ENCODE measurements at places on chromosomes 2 and 18.
A peak's percentile ranks its signal among the peaks of the same experiment; 100 is the strongest.

DNA sequence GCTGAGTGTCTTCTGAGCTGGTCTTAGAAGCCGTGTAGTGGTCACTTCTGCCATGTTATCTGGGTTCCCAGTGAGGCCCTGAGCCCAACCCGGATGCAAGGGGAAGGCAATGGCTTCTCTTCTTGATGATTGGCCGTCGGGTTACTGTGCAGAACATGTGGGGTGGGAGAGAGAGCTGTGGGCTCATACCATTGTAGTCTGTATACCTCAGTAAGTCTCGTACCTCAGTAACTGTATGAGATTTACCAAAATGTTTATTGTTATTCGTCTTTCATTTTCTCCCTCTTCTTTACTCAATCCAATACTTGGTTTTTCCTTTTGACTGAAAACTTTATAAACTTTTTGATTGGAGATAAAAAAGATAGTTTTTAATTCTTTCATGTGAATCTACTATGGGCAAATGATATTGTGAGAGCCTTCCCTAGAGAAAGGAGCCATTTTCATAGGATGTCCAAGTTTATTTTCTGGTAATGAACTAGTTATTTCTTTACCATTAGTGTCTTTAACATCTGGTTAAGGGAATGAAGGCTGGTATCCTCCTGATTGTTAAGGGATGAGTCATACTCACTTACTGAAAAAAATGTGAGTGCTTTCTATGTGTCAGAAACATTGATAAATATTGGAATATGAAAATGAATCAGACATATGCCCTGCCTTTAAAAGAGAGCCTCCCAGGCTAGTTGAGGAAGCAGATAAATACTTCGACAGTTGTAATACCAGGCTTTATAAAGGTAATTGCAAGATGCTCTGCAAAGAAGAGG, 129.9 kb downstream of the PRPF40A start:
- H3K27me3 ChIP-seq: peaks cover 13% of the 10 kb centered on the region
- H3K4me3 ChIP-seq: no peak overlapping the region
- no peaks in the 10 kb centered on the region for H3K36me3 ChIP-seq
- H3K27ac ChIP-seq: no peak overlapping the region
- DNase-seq: no peak
- H3K4me1 ChIP-seq: no peaks in the 10 kb centered on the region

- H3K27me3 ChIP-seq: peaks cover 28% of the 10 kb centered on the region
- no peak overlapping the region for H3K27ac ChIP-seq
- DNase-seq: peak; percentile 34
- H3K36me3 ChIP-seq: no peaks in the 10 kb centered on the region
- H3K4me3 ChIP-seq: no peak overlapping the region
These were observed 923 bp downstream of the AMER3 start for GRCh38 chr2:130756053-130756873.

DNA sequence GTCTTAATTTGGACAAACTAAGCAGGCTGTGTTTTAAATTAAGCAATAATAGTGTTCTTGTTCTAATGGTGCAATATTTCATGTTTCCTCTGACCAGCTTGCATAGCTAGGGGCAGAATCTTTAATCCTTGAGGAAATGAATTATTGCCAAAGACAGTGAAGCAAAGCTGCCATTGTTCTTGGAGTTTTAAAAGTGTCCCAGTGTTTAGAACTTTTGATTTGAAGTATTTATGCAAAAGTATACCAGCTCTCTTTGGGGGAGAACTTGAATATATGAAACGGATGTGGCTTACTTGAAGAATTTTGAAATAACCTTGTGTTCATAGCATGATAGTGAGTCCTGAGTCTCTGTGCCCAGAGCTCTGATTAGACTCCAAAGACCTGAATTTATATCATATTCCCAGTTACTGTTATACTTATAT, 33.4 kb downstream of the ITGA6 start:
- H3K27ac ChIP-seq: no peak overlapping the region
- no peak for DNase-seq
- H3K27me3 ChIP-seq: no peaks in the 10 kb centered on the region
- peak overlapping the region; percentile 41 for H3K4me3 ChIP-seq

DNA sequence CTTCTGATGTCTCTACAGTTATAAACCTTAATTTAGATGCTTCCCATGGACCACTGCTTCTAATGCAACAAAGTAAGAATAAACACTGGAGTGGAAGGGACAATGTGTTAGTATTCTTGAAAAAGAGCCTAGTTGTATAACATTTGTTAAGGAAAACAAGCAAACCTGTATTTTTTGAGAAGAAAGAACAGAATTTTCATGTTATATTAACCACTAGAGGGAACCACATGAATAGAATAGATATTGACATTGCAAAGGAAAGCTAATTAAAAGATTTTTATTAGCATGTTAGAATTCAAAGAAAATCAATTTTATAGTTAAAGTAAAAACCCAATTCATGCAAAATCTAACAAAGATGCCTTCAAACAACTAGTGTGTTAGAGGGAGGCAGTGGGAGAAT, 151.2 kb upstream of the BARD1 start:
- DNase-seq: no peak
- H3K27ac ChIP-seq: no peak overlapping the region
- no peaks in the 10 kb centered on the region for H3K4me1 ChIP-seq

Measured in activated CD8-positive, alpha-beta T cell treated with anti-CD3 and anti-CD28 coated beads, Interleukin-2, amount 10 ng/mL, durations not matched to agents 7 days and 5 days (primary cell).